ENCODE measurements at places on chromosomes 12 and 14.

DNA sequence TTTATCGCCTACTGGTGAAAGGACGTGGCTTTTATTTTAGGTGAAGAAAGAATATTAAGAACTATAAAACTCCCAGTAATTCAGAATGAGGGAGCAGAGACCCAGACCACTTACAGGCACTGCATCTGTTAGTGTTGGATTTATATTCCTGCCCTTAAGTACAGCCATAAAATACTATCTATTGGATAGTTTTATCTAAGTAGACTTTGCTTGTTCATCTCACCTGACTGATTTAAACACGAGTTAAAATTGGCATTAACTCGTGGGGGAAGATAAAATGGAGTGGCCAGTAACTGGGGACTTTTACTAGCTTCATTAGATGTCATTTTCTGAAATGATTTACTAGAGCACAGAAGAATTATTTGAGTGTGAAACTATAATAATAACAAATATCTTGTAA is 1377.5 kb upstream of the TMEM132C start:
- no peak for DNase-seq

GRCh38 chr14:87000081-87000480 is 992.9 kb downstream of the GALC start:
- DNase-seq = no peak

- no peak for DNase-seq
Measured at GRCh38 chr12:47711448-47711847, 5.6 kb upstream of the RPAP3 start.

DNA sequence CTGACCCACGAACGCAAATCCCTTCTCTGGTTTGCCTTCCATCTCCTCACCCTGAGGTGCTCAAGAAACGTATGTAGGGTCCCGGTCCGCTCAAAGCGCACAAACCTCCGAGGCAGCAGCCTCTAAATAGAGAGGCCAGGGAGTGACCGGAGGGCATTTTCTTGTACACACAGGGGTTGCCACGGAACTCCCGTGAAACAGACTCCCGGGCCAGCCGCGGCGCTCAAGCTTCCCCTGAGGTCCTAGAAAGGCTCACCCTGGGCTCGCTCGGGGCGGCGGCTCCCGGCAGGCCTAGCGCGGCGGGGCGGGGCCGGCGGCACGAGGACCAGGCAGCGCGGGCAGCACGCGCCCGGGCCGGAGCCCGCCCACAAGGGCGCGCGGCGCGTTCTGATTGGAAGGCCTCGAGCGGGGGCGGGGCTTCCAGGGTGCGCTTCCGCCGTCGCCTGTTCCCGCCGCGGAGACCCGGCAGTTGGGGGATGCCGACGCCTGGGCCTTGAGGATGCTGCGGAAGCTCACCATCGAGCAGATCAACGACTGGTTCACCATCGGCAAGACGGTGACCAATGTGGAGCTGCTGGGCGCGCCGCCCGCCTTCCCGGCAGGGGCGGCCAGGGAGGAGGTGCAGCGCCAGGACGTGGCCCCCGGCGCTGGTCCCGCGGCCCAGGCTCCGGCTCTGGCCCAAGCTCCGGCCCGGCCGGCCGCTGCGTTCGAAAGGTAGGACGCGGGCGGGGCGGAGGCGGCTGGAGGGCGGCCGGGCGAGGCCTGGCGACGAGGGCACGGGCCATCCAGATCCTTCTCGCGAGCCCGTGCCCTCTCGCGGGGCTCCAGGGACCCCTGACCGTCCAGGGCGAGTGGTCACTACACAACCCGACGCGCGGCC is at the start of gene TDRD9:
Gene TDRD9, plus strand, starts transcription at position 446 of the 880 bp plus-strand sequence. Its CDS starts 54 bp downstream, at position 500.
- no peak for DNase-seq

GRCh38 chr14:105581551-105582341 is 55.4 kb downstream of the TMEM121 start:
- no peak for DNase-seq

- DNase-seq = no peak
Measured at GRCh38 chr12:104975587-104976343, 10.4 kb upstream of the NOPCHAP1 start.

GRCh38 chr14:93969082-93969828 is 7.1 kb downstream of the ASB2 start:
- no peak for DNase-seq

- DNase-seq = no peak
Measured at GRCh38 chr12:71591601-71592000, 72.0 kb downstream of the ZFC3H1 start.

DNA sequence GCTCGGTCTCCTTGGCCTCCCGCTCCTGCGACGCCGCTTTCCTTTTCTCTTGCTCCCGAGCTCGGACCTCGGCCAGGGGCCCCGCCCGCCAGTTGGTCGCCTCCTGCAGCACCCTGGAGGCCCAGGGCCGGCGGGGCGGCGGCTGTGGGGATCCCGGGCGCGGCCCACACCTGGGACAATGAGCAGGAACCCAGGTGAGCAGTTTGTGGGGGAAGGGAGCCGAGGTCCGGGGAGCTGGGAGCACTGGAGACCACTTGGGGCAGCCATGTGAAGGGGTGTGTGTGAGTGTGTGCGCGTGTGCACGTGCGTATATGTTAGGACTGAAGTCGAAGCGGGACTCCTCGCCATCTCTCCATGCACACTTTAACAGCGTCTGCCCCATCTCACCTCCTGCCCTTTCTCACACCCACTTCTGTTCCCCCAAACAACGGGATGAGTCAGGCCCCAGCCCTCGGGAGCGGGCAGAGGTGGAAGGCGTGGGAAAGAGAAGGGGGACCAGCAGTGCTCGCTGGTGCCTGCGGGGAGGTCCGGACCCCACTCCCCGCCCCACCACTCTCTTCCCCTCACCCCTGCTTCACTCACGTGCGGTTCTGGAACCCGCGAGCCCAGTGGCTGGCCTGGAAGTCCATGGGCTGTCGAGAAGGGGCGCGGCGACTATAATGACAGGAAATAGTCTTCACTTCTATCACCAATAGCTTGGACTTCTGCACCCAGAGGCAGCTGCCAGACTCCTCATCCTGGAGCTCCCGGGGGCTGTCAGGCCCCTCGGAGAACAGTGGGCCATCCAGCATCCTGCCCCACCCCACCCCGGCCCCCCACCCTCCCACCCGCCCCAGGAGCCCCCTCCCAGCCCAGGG is 450 bp downstream of the DDN start:
- no peak for DNase-seq

GRCh38 chr12:117590999-117591398 is 229.6 kb upstream of the NOS1 start:
- no peak for DNase-seq

DNA sequence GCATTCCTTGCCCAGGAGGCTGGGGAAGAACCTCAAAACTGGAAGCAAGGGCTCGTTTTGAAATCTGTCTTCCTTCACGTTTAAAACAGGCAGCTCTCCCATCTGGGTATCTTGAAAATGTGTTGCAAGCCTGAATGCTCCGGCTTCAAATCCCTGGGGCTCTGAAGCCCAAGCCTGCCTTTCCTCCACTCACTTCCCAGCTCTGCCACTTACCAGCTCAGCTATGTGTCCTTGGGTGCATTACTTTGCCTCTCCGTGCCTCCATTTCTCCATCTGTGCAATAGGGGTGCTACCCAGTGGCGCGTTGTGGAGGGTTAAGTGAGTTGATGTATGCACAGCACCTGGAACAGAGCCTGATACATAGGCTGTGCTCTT is 97.6 kb downstream of the GCH1 start:
- DNase-seq = no peak

DNA sequence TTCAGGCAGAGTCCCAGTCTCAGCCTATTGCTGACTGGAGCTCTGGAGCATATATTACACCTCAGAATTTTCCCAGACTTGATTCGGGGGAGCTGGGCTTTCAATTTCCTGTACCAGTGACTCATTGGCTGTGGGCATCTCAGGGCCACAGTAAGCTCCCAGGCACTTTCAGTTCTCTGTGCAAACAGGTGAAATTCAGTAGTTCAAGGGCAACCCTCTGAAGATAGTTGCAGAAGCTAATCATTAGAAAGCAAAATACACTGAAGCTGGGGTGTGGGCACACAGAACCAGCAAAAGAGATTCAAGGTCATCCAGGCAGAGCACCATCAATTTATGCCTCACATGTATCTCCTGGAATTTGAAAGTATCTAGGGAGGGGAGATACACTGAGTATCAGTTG is 8.1 kb upstream of the NIN start:
- no peak for DNase-seq

DNA sequence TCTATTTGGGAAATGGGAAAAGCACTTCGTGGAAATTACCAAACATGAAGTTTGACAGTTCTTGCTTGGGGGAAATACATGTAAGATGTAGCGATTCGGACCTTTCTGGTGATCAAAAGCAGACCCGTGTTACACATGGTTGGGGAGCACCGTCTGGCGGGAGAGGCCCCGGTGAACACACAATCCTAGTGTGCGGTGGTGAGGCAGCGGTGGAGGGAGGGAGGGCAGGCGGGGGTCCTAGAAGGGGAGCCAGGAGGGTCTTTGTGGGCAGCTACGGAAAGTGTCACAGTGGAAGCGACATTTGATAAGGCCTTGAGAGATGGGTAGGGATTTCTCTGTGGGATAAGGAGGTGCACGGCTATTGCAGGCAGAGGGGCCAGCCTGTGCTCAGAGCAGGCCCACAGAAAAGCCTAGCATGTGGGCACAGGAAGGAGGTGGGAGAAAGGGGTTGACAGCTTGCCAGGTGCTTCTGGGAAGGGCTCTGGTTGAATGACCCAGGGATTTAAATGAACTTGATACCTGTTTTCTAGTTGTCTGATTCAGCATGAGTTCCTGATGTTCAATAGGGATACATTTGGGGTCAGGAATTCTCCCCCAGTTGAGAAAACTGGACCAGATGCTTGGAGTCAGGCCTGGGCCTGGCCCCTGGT is 7.2 kb downstream of the MVK start:
- no peak for DNase-seq

- DNase-seq = no peak
Measured at GRCh38 chr12:44063671-44064070, 227.8 kb downstream of the TMEM117 start.

DNA sequence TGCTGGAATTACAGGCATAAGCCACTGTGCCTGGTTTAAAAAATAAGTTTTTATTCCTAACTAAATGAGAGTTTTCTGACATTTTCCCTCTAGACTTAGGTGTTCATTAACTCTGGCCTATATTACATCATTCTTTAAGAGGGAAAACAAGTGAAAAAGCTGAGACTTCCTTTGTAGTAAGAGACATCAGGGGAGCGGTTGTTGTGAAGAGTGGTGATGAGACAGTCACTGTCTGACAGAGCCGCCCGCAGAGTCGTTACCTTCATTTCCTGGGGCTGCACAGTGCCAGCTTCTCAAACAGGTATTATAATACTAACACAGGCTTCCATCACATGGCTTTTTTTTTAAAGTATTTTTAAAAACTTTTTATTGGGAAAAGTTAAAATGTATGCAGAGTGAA is 19.7 kb upstream of the TDRD9 start:
- no peak for DNase-seq

- DNase-seq = no peak
Measured at GRCh38 chr12:110575326-110575725, 7.8 kb downstream of the PPTC7 start.

- no peak for DNase-seq
Measured at GRCh38 chr14:70709726-70710382, 68.1 kb downstream of the TTC9 start.

- no peak for DNase-seq
Measured at GRCh38 chr14:22289570-22289969, 299.5 kb downstream of the DAD1 start.

DNA sequence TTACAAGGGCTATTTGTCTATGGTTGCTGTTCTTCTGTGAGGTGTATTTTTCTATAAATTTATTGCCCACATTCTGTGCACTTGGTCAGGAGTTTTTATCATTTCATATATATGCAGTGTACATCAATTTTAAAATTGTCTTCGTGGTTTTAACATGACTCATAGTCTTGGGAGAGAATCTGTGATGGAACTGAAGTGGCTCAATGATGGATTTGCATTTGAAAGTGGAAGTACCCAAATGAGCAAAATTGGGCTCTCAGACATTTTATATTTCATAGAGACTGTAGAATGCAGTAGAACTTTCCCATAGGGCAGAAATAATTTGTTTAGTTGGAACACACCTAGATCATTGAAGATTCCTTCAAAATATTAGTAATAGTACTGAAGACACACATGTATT is 1.9 kb upstream of the SCFD1 start:
- DNase-seq = no peak

GRCh38 chr12:1203735-1204019 is 212.7 kb downstream of the ERC1 start:
- no peak for DNase-seq

GRCh38 chr14:48842785-48843184 is 743.4 kb downstream of the RPS29 start:
- no peak for DNase-seq

GRCh38 chr12:115004470-115005146 is 320.6 kb upstream of the TBX3 start:
- no peak for DNase-seq

All from HEK293T (cell line).